Vagina (tissue), 2 donors: ENCODE measurements at places on chromosomes 2 and 18. TPM values are rescaled to one million over a fixed set of nuclear protein-coding genes. Genes with fewer than 3 reads are reported as not detected.

Gene NAT8
- total RNA-seq: not detected

Gene CHRND
- total RNA-seq: not detected

Gene ASAP2
- 36.3 TPM for total RNA-seq

DNA sequence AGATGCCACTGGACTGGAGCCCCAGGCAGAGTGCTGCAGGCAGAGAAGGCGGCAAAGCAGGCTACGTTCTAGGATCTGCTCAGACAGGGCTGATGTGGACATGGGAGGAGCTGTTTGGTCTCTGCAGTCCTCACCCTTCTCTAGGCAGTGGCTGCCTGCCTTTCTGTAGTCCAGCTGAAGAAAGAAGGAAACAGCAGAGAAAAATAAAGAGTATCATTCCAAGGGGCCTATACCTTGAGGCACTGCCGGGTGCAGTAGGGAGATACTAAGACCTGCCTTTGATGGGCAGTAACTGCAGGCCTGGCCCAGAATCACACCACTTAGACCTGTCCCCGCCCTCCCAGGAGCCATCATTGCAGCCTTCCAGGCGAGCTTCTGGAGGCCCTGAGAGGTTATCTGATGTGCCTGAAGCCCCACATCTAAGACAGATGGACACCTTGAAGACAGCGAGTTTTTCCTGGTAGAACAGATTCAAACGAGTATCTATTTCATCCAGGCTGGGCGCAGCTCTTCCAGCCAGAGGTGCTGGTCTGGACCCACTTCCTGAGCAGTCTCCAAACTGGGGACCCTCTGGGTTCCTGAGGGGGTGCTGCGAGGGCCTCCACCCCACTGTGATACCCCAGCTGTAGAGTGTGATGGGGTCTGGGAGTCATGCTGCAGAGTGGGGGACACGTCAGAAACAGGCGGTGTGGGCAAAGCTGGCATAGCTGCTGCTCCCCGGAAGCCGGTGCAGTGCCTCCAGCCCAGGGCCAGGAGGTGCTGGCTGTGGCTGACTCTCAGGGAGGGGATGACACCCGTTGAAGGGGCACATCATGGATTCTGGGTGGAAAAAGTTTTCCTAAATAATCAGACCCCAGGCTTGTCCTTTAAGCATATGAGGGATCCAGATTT is 87.3 kb upstream of the OTOS start:
- no peak for DNase-seq

DNA sequence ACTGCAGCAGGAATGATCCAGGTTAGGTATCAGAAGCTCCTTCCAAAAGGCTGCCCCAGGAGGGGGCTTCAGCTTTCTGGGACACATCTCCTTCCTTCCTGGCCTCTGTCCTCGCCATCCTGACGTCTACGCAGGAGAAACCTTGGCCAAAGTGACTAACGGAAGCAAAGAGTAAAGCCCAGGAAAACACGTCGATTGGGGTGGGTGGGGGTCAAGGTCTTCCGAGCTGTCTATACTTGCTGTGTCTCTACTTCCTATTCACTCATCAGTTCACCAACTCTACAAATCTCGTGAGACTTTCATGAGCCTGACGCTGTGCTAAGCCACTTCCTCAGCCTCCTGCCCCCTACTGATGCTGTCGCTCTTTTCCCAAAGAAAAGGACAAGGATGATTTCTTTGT is 212.6 kb downstream of the TNS1 start:
- DNase-seq: no peak

GRCh38 chr18:3619222-3619621 is 169.2 kb downstream of the TGIF1 start:
- no peak for DNase-seq

DNA sequence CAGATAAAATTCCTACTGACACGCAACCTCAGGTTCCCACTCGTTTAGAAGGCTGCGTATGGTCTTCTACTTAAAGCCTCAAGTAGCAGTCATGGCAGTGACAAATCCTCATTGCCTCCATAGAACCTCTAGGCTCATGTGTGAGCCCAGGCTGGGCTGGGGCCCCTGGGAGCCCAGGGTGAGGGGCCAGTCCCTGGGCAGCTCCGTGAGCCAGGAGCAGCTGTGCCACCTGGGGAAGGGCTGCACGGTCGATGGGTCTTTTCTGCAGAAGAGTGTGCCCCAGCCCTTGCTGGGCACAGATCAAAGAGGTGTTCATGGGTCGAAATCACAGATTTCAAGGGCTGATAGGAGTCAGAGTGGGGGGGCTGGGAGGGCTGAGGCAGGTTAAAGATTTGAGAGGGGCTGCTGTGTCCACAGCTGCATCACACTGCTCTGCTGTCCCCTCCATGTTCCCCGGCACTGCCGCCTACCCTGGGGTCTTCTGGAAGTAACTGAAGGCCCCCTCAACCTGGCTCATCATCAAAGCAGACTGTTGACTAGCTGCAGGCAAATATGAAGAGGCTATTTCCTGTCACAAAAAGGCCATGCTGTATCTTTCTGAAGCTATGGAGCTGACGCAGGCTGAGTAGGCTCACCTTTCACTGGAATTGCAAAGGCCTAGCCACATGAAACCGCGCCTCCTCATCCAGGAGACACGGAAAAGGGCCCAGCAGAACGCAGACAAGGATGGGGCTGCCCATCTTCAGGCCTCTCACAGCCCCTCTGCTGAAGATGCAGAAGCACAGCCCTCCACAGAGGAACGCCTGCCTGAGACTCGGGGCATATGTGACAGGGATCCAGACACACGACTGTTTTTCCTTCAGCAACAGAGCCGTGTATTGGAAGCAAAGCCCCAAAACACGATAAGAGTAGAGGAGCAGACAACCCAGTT is 35.7 kb upstream of the ALPP start:
- DNase-seq: no peak

DNA sequence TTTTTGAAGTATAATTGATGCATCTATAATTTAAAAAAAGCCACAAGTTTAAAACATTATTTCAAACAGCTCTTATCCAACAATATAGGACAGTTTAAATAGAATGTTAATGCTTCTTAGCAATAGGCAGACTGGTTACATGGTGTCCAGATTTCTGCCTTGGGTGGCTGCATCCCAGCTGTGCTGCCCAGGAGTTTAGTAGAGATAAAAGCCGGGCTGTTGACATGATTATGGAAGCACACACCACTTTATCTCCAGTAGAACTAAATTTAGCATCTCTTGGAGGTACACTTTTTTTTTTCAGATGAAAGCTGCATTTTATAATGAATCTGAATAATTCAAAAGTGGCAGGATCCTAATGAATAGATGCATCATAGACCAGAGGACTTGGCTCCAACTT is 309.7 kb downstream of the PLCL1 start:
- DNase-seq: no peak

GRCh38 chr2:28492282-28492681 is 3.6 kb upstream of the PLB1 start:
- DNase-seq: no peak

- DNase-seq: no peak
These were observed 623.0 kb downstream of the NRXN1 start for GRCh38 chr2:50408936-50409335.
